ENCODE measurements at places on chromosomes 5 and 9. TPM values are rescaled to one million over a fixed set of nuclear protein-coding genes. Genes with fewer than 3 reads are reported as not detected.

Gene ANKRD31
- 0.06 TPM for total RNA-seq

Gene PAIP2
- total RNA-seq: 123 TPM

Gene ORM2
- not detected for total RNA-seq

Gene CETN3
- total RNA-seq: 24.7 TPM

Gene PTCD2
- total RNA-seq: 8.5 TPM

Gene IFNA21
- total RNA-seq: not detected

Gene NDUFB6
- 127 TPM for total RNA-seq

Gene ZFP2
- total RNA-seq: 1.2 TPM

Gene DRD1
- total RNA-seq: 0.15 TPM

Gene RUFY1
- 22.9 TPM for total RNA-seq

Gene CNTNAP3B
- total RNA-seq: 15.4 TPM

Gene EIF4E1B
- not detected for total RNA-seq

Gene LAMC3
- 0.29 TPM for total RNA-seq

Gene ANKDD1B
- not detected for total RNA-seq

Gene TMEM250
- total RNA-seq: 21.6 TPM

Gene MYMK
- total RNA-seq: not detected

Gene TUT7
- 13.0 TPM for total RNA-seq

Gene ANKRD55
- total RNA-seq: 0.29 TPM

Gene QSOX2
- 6.5 TPM for total RNA-seq

Gene HBEGF
- total RNA-seq: 12.9 TPM

Gene TTC23L
- total RNA-seq: not detected

Gene TSSK1B
- total RNA-seq: 0.10 TPM

Gene PDLIM4
- total RNA-seq: 12.4 TPM

Gene PRR16
- total RNA-seq: 4.8 TPM

Gene FCHO2
- 19.2 TPM for total RNA-seq

Gene GLDC
- total RNA-seq: 0.24 TPM

Gene BTNL3
- not detected for total RNA-seq

Gene C5orf63
- total RNA-seq: 7.8 TPM

Gene DMGDH
- 3.0 TPM for total RNA-seq

Gene MEGF10
- total RNA-seq: 1.1 TPM

Gene FAM151B
- total RNA-seq: 2.9 TPM

Gene SLC6A3
- 0.06 TPM for total RNA-seq

Gene TAS2R1
- not detected for total RNA-seq

Gene GABRA6
- not detected for total RNA-seq

Gene ADCY2
- total RNA-seq: 0.35 TPM

Gene FRMPD1
- 0.21 TPM for total RNA-seq

Gene HEXB
- total RNA-seq: 84.2 TPM

Gene PCDHGA7
- 3.2 TPM for total RNA-seq

Gene ERBIN
- total RNA-seq: 39.9 TPM

Gene CDO1
- 41.4 TPM for total RNA-seq

Gene GRIA1
- total RNA-seq: 0.41 TPM
